ENCODE measurements at places on chromosomes 4 and X.

DNA sequence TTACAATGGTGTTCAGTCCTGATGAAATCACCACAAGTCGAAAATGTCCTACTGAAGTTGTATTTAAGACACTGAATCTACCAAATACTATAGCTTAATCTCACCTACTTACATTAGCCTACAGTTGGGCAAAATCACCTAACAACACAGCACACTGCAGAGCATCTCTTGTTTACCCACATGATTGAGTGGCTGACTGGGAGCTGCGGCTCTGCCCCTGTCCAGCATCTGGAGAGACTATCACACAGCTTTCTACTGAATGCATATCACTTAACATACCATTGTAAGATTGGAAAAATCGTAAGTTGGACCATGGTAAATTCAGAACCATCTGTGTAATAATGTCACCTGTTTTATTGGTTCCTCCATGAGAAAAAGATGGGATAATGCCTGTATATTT, 1083.2 kb upstream of the PCDH7 start:
- no peak for DNase-seq

DNA sequence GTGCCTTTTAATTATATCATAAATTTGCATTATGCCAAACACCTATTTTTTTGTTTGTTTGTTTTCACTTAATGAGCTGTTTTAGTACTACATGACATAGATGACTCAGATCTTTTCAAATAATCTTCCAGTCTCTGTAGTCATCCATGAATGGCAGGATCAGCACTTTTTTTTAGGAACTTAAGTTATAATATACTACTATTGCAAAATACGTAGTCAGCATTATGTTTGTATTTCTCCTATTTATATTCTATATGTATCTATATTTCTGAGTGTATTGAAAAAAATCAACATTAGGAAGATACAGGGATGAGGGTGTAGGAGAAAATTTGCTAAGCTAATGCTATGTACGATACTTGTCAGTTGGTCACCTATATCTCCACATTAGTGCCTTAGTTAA, 773.1 kb upstream of the AGA start:
- no peak for DNase-seq

DNA sequence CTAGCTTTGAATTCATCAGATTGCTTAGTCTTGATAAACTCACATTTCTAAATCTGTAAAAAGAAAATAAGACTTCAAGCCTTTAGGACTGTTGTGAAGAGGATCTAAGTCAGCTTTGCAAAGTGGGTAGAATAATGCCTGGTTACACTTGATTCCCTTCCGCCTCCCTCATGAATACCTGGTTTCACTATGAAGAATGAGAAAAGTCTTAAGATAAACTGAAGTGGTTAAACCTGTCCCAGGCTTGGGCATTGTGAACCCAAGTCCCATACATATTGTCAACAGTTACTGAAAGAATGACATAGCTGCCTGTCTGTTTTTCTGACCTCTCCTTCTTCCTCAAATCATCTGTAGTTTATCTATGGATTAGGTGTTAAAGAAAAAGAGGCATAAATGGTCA, 16.7 kb upstream of the GBA3 start:
- DNase-seq, result no peak

DNA sequence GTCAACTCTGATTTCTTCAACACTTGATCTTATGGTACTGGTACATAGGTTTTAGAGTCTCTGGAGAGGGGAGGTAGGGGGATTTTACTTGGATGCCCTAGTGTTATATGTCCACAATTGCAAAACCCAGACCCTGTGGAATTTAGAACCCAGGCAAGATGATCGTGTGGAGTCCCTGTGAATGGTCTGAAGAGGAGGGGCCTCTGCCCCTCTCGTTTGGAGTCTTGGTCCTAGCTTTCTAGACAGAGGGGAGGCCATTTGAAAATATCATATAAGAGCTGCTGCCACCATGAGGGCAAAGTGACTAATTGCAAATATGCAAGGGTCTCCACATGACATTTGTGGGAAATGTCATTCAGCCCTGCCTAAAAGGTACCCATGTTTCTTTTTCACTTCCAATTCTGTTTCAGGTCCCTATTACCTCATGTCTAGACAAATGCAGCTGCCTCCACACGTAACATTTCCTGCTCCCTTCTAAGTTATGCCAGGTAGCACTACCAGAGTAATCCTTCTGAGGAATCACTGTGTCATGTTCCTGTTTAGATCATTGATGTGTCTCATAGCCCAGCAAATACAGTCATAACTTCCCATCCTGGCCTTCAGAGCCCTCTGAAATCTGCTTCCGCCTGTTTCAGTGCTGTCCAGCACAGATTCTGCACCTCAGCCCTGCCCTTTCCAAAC, 126.8 kb downstream of the KLHL8 start:
- peak; percentile 73 for DNase-seq

GRCh38 chrX:84047339-84047738, 140.7 kb downstream of the RPS6KA6 start:
- no peak for DNase-seq

DNA sequence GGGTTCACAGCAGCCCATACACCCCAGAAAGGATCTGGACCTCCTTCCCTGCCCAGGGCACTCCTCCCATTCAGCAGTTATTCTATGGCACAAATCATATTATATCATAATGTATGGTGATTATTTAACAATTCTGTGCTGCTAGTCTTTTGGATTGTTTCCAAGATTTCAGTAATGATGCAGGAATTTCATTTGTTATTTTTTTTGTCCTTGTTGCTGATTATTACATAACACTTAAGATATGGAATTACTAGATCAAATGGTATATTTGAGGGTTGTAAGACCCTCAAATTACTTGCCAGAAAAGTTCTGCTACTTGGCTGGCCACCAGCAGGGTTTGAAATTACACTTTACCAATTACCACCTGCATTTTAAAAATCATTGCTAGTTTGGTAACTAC, 36.4 kb downstream of the QDPR start:
- no peak for DNase-seq

DNA sequence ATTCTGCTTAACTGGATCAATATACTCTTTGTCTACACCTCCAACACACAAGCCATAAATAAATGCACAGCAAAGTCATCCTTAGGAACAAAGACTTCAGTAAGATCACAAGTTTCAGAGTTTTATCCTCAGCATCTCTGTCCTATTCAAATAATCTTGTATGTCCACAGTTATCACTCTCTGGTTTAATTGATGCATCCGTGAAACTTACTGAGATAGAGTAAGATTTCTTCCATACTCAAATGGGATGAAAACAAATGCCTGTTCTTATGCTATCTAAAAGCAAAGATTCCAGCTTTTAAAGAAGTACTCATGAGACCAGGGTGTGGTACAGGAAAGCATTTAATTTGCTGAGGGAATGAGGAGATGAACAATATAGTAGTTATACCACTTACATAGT, 184.6 kb upstream of the SLC7A11 start:
- no peak for DNase-seq

DNA sequence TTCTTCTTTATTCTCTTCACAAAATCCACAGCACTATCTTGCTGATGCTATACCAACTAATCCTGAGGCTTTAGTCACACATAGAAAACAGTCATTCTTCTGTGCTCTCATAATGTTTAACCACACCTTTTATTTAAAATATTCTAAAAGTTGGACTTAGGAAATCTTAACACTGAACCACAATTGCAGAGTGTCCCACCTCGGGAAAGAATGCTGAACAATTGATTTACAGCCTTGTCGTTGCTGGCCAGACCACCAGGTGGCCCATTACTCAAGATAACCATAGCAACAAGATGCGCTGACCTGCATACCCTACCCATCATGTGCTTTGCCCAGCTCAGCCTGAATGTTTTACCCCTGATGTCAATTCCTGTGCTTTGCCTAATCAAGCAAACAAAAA, 100.8 kb downstream of the ARSJ start:
- DNase-seq, result no peak

DNA sequence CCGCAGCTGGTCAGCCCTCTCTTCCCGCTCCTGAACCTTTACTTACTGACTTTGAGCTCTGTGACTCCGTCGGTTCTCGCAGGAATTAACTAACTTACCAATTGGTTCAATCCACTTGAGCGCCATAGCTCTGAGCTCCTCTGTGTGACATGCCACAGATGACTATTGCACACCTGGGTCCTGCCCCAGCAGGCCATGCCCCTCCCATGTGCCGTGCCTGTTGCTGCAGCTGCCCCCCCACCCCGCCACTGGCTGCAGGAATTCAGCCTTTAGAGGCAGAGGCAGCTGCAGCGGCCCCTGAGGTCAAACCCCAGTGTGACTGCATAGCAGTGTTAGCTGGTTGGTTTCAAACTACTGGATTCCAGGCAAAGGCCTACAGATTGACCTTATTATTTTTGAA, 70.6 kb downstream of the MTMR1 start:
- DNase-seq, result no peak

DNA sequence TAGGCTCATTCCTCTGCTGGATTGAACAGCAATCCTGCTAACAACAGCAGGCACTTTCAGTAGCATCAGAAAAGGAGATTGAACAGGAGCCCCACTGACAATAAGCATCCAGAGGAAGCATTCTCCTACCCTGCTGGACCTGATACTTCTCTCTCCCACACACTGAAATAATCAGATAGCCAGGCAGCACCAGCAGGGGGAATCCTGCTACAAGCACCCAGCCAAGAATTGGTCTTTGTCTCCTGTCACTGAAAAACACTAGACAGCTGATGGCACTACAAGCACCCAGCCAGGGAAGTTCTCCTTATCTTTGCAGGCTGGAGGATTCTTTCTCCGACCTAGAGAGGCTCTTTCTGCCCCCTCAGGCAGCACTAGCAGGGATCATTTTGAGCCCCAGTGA, 444.3 kb upstream of the GRIA3 start:
- DNase-seq, result no peak

GRCh38 chr4:119087656-119088055, 48.0 kb upstream of the MYOZ2 start:
- DNase-seq, result no peak

GRCh38 chr4:89069481-89069880, 12.5 kb upstream of the FAM13A start:
- no peak for DNase-seq

DNA sequence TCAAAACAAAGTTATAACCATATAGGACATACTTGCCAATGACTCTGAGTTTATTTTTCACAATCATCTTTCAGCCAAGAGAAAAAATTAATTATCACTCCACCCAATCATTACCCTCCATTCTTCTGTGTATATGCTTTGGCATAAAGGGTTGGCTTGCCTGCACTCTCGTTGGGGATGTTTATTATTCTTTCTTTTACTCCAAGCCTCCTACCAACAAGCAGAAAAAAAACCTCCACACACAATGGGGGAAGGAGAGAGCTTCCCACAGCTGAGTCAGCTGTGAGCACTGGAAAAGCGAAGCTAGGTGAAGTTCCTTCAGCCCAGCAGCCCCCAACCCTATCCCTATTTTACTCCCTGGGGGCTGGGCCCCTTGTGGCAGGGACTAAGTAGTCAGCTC, 1.5 kb downstream of the OPHN1 start:
- no peak for DNase-seq

- DNase-seq, result no peak
These were observed 20.1 kb upstream of the TCEAL4 start for GRCh38 chrX:103565197-103565596.

GRCh38 chrX:48938721-48939425, 18.5 kb downstream of the OTUD5 start:
- peak; percentile 75 for DNase-seq

GRCh38 chr4:78551420-78552351, at the start of gene ANXA3:
Gene ANXA3, plus strand, starts transcription at chr4:78551770. Its CDS starts 2,704 bp downstream, at chr4:78554474.
- DNase-seq, result no peak

DNA sequence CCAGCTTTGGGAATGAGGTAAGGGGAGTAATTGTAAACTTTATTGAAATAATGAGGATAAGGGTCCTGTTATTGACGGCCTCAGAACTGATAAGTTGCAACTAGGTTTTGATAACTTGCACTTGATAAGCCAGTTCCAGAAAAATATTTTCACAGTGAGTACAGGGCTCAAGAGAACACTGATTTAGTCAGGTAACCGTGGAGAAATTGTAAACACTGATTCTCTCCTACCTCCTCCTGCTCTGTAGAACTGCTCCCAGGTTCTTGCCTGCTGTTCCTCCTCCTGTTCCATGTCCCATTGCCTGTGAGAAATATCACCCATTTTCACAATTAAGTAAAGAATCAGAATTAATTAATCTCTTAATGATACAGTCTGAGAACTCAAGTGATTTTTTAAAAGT, 55.0 kb upstream of the CXXC4 start:
- no peak for DNase-seq

DNA sequence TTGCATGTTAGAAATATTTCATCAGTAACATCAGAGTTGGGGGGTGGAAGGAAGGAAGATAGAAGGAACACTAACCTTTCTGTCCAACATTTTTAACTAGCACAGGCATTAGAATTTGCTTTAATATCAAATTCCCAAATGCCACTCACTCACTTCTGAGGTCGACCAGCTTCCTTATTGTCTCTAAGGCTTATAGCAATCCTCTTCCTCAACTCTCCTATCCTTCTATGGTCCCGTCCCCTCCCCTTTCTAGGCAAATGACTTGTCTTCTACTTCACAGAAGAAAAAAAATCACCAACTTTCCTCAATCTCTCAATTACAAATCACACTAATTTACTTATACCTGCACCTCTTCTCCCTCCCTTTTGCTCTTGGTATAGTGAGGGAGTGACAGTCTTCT, 100.8 kb downstream of the ZAR1 start:
- DNase-seq, result no peak

DNA sequence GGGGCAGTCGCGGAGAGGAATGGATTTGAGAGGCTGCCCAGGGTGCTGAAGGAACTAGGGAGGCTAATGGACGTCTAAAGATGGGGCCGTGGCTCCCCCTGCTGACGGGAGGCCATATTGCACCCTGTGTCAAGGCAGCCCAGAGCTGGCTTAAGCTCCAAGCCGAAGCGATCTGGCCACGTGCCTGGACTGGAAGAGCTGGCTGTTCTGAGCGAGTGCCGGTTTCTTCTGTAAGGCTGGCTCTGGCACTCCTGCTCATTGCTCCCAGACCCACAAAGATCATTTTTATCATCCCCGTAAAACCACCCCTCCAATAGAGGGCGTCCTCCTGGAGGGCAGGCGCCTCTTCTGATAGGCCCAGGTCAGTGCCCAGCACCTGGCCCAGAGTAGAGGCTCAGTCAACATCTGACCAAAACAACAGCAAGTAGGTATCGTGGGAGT, 5.6 kb downstream of the PNCK start:
- DNase-seq, result peak; percentile 58

- DNase-seq, result no peak
These were observed 28.6 kb upstream of the OGT start for GRCh38 chrX:71504346-71504745.

- no peak for DNase-seq
These were observed 109.8 kb downstream of the MAPK10 start for GRCh38 chr4:86250006-86250405.

GRCh38 chr4:77921701-77922100, 59.1 kb downstream of the MRPL1 start:
- DNase-seq, result no peak

DNA sequence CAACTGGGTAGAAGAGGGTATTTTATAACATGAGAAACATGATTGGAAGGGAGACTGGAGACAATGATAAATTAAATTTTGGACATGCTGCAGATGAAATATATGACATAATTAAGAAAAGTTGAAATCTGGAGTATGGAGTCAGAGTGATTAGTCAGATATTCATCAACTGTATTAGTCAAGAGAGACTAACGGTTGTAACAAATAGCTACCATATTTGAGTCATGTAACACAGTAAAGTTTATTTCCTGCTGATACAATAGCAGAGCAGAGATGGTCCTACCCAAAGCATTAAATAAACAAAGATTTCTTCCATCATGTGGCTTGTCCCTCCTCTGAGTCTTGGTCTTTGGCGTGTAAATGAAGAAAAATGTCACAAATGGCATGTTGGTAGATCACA, 321.3 kb downstream of the GALNTL6 start:
- DNase-seq, result no peak

Data from CD4-positive, alpha-beta T cell treated with Interleukin-4 for 4 hours (primary cell).